CD4-positive, alpha-beta T cell treated with Interleukin-17A for 4 hours (primary cell): ENCODE measurements at places on chromosomes 3 and 15.

DNA sequence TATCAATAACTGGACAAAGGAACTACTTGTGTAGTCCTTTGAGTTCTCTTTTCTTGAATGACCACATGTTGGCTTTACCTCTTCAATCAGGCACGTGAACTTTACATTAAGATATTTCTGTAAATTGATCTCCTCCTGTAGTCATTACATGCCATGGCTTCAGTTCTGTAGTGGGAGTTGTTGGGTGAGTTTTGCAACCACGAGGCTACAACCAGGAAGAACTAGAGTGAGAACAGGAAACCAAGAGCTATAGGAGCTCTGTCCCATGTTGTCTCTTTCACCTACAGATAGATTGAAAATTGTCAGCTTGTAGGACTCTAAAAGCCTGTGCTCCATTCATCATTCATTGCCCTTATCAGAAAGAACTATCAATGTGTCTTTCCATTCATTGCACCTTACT is 2.0 kb downstream of the RSRC1 start:
- DNase-seq = no peak

DNA sequence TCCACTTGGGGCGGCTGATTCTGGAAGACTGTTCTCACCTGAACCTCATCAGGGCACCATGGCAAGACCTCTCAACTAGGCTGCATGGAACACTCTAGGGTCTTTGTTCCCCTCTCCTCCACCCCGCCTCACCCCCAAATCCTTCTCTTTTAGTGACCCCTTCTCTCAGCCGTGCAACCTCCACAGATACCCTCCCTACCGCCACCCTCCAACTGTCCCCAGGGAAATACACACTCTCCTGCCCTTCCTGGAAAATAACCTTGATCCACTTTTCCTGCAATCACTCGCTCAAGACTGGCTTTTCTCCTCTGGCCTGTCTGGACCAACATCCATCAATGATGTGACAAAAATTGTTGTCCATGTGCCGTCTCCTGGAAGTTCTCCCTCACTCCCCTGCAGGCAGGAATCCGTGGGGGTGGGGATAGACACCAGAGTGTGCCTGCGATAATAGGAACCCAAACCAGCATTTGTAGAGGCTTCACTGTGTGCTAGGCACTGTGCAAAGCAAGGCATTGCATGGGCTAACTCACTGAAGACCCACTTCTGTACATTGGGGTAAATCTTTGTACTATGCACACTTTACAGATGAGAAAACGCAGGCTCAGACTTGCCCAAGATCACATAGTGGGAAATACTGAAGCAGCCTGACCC is 160.1 kb upstream of the UBE2E1 start:
- DNase-seq = no peak

- DNase-seq = no peak
These were observed 47.0 kb downstream of the EXD1 start for GRCh38 chr15:41183581-41183980.

DNA sequence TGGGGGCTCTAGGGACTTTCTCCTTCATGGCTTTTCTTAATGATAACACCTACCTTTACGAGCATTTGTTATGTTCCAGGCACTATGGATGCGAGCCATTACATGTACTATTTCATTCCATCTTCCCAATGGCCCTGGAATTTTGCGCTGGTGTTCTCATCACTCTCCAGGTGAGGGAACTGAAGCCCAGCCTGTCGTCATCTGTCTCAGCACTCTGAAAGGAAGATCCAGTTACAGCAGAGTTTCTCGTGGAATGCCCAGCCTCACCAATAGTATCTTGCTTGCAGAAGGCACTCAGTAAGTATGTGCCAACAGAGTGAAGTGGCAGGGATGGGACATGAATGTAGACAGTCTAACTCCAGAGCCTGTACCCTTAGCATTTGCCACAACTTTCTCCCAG is 56.8 kb downstream of the NOX5 start:
- DNase-seq = no peak

GRCh38 chr15:83510001-83510400 is 62.9 kb downstream of the SH3GL3 start:
- DNase-seq = no peak

DNA sequence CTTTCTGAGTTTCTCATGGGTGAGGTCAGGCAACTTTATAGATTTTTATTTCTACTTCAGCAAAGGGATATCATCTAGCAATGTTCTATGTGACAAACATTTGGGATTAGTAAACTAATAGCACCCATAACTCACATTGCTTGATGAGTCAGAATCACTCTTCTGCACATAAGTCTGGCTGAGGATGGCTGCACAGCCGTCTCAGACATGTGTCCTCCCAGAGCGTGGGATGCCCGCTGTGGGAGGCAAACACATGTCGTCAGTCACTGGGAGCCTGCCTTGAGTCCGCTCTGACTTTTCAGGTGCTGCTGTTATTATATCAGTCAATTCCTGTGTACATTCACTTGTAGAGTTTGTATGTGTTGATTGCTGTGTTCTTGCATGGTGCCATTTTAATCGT is 230.7 kb upstream of the TRIM42 start:
- no peak for DNase-seq

DNA sequence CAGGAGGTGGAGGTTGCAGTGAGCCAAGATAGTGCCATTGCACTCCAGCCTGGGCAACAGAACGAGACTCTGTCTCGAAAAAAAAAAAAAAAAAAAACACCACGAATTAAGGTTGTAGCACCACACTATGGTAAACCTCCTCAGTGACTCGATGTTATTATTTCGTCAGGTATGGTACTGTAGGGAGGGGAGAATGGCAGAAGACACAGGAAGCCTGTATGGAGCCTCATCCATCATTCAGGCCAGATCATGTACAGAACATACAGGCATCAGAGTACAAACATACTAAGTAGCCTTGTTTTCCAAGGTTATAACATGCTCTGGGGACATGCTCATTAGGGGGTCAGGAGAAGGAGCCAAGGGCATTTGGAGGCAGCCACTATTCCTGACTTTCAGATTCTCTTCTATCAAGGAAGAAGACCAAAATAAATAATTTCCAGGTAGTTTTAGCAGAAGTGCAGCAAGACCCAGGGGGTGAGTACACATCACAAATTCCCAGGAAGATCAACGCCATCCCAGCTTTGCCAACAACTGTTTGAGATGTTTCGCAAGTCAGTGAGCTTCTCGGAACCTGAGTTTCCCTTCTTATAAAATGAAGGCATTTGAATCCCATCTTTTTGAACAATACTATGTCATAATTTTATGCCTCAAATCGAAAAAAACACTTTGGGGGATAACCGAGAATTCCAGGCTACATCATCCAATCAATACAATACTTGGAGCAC is 79.8 kb downstream of the FOXP1 start:
- DNase-seq = no peak

- DNase-seq = peak; percentile 4
These were observed 337.2 kb downstream of the ZBTB20 start for GRCh38 chr3:114809668-114810413.

GRCh38 chr3:138412821-138413551 is 21.4 kb upstream of the ESYT3 start:
- DNase-seq = no peak

GRCh38 chr3:42683875-42684598 is 1.3 kb upstream of the KLHL40 start:
- DNase-seq = peak; percentile 22

DNA sequence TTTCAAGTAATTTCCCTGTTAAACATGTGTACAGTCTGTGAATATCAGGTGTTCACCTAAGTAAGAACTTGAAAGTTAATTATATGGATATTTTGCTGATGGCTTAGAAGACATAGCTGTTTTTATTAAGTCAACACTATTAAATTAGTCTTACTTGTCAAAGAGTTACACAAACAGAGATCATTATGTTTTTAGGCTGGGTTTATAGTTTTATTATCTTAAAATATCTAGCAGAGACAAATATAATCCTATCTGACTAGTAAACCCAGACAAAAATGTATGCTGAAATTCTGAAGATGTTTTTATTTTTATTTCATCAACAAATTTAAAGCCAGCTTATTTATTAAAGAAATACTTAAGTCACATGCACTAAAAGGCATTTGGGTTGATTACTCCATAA is 51.2 kb upstream of the CCK start:
- no peak for DNase-seq

DNA sequence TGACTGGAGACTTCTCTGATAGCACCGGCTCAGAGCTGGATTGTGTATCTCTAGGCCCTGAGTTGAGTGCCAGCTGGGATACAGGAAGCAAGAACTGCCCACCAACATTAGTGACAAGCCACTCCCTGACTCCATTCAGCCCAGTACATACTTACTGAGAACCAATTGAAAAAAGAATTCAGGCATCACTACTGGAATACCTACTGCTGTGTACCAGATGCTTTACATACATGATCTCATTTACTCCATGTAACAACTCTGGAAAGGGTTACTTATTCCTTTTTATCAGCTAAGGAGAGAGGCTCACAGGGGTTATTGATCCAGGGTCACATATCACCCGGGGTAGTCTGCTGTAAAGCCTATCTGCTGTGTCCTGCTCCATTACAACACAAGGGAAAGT is 1.3 kb upstream of the SYN2 start:
- DNase-seq = no peak

DNA sequence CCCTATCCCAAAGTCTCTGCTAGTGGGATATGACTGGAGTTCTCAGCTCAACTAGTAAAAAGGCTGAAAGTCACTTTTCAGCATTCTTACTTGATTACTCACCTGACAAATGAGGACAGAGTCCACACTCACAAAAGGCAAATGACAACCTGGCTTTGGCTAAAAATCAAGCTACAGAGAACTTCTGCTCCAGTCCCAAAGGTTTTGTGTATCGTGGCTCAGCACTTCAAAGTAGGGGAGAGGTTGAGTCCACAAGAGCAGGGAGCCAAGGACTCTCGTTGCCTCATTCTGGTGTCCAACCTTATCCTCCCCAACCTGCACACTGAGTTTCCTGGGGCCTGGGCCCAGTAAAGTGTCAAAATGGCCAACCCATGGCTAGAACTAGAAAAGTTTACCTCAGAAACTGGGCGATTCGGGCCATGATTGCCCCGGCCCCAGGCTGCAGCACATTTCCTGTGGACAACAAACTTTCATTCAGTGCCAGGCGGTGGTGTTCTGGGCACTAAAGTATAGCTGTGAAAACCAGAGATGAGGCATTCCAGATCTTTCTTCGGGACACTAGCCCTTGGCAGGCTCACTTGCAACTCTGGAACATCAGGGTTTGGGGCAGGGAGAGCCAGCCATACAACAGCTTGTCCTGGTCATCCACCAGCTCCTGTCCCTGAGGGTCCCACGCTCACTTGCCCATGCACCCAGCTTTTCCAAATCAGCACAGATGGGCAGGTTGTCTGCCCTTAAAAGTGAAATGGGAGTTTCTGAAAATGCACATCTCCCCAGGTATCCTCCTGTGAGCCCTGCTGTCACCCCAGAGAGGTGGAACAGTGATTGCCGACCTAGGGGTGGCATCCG is 3.1 kb downstream of the ACAA1 start:
- no peak for DNase-seq
